Naive thymus-derived CD8-positive, alpha-beta T cell (primary cell): ENCODE measurements at places on chromosomes 2 and 18. TPM values are rescaled to one million over a fixed set of nuclear protein-coding genes. Genes with fewer than 3 reads are reported as not detected.

- H3K4me3 ChIP-seq: no peak overlapping the region
- H3K27ac ChIP-seq: no peak overlapping the region
- no peaks in the 10 kb centered on the region for H3K36me3 ChIP-seq
- no peak for DNase-seq
Measured at GRCh38 chr18:42412281-42412680, 457.2 kb downstream of the PIK3C3 start.

MEIS1 gene
- not detected for polyA plus RNA-seq

NCKAP5 gene
- not detected for polyA plus RNA-seq

NYAP2 gene
- not detected for polyA plus RNA-seq

MARS2 gene
- 12.7 TPM for polyA plus RNA-seq

GRCh38 chr2:143801561-143801960 is 672.3 kb downstream of the ARHGAP15 start:
- peaks cover 4% of the 10 kb centered on the region for H3K36me3 ChIP-seq
- DNase-seq: no peak
- H3K4me3 ChIP-seq: no peak overlapping the region
- H3K27ac ChIP-seq: no peak overlapping the region
- peaks cover 3% of the 10 kb centered on the region for H3K27me3 ChIP-seq
- H3K4me1 ChIP-seq: no peaks in the 10 kb centered on the region

- no peak overlapping the region for H3K27ac ChIP-seq
- no peaks in the 10 kb centered on the region for H3K4me1 ChIP-seq
- H3K27me3 ChIP-seq: peaks cover 16% of the 10 kb centered on the region
- no peaks in the 10 kb centered on the region for H3K36me3 ChIP-seq
- no peak overlapping the region for H3K4me3 ChIP-seq
Measured at GRCh38 chr2:1910021-1910420, 165.7 kb upstream of the PXDN start.

NPHP1 gene
- 1.6 TPM for polyA plus RNA-seq

DNA sequence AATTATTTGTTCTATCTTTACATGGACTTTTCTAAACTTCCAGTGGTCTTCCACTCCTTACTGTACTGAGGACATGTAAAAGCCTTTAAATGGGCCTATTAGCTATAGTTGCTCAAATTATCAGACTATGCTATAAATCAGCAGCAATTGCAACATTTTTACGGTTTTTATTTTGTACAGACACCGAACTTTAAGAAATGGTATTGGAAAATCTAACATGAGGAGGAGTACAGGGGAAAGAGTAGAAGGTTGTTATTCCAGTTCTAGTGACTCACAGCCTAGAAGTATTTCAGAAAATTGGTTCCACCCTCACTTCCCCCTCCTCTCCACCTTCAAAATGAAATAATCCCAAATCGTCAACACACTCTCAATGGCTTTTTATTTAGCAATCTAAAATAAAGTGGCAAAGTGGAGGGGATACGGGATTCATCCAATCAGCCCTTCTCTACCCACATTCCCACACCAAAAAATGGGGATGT is 1.1 kb downstream of the NCKAP1 start:
- H3K27ac ChIP-seq: no peak overlapping the region
- H3K4me3 ChIP-seq: peak overlapping the region; percentile 68
- no peak for DNase-seq
- peaks cover 36% of the 10 kb centered on the region for H3K4me1 ChIP-seq
- H3K36me3 ChIP-seq: peaks cover 2% of the 10 kb centered on the region

GRCh38 chr2:121570036-121570666 is 39.5 kb downstream of the RNU4ATAC start:
- no peak overlapping the region for H3K27ac ChIP-seq
- H3K4me3 ChIP-seq: no peak overlapping the region
- no peaks in the 10 kb centered on the region for H3K36me3 ChIP-seq

- DNase-seq: no peak
- no peaks in the 10 kb centered on the region for H3K27me3 ChIP-seq
- peaks cover 70% of the 10 kb centered on the region for H3K4me1 ChIP-seq
- H3K36me3 ChIP-seq: peaks cover 5% of the 10 kb centered on the region
- no peak overlapping the region for H3K27ac ChIP-seq
Measured at GRCh38 chr18:58662118-58662517, 9.1 kb upstream of the MALT1 start.

GRCh38 chr18:27735117-27735516 is 441.8 kb downstream of the CDH2 start:
- H3K4me3 ChIP-seq: no peak overlapping the region
- H3K36me3 ChIP-seq: no peaks in the 10 kb centered on the region
- H3K4me1 ChIP-seq: no peaks in the 10 kb centered on the region
- H3K27ac ChIP-seq: no peak overlapping the region
- DNase-seq: no peak

DYNAP gene
- not detected for polyA plus RNA-seq

DNA sequence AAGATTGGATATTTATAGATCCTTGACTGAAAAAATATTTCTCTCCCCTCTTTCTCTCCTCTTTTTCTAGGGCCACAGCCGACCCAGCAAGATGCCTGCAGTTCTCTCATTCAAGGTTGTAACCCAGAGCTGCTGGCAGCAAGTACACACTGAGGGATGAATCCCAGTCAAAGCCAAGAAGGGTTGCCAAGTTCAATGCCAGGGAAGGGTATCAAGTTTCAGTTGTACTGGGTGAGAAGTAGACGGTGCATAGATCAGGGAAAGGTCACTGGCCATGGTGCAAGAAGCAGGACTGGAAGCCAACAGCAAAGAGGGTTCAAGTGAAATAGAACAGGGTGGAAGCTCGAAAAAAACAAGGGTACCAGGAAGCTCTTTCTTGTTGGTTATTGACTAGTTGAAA is 170.2 kb downstream of the NRP2 start:
- peaks cover 8% of the 10 kb centered on the region for H3K27me3 ChIP-seq
- H3K36me3 ChIP-seq: no peaks in the 10 kb centered on the region
- DNase-seq: no peak
- H3K27ac ChIP-seq: peak overlapping the region; percentile 2
- H3K4me3 ChIP-seq: no peak overlapping the region
- H3K4me1 ChIP-seq: no peaks in the 10 kb centered on the region

TMEM178A gene
- polyA plus RNA-seq: not detected

DNA sequence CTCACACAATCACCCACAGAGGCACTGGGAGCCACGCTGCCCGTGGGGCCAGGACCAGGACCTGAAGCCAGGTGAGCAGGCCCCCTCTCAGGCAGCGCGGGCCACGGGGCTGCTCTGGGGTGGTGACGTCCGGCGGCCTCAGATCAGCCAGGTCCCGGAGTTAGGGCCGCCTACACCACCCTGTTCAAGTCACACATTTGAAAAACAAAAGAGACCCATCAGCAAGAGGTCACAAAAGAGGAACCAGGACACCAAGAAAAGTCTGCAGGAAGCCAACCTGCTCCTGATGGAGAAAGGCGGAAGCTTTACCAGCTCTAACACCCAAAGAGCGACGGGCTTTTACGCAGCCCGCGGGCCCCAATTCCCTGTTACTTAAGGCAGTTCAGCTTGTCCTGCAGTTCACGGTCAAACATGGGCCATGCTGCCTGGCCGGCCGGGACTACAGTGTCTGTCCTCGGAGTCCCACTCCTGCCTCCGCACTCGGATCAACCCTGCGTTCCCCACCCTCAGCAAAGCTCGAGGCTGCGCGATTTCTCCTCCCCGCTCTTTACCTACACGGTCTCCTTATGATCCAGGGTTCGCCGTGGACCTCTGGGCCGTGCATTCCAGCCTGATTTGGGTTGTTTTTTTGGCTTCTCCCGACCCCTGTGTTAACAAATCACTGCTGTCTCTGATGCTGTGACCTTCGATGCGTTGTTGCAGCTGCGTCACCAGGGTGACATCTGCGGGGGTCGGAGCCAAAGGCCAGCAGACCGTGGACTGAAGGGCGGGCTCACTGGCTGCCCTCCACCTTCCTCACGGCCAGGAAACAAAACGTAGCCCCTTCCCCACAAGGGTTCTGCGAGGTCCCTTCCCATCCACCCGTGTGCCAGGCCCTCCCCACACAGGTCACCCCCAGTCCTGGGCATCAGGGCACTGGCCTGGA is 31.0 kb downstream of the SNORC start:
- H3K27me3 ChIP-seq: peaks cover 3% of the 10 kb centered on the region
- H3K27ac ChIP-seq: no peak overlapping the region
- no peaks in the 10 kb centered on the region for H3K4me1 ChIP-seq
- no peak for DNase-seq
- no peaks in the 10 kb centered on the region for H3K36me3 ChIP-seq

- H3K27me3 ChIP-seq: no peaks in the 10 kb centered on the region
- H3K4me3 ChIP-seq: no peak overlapping the region
- H3K36me3 ChIP-seq: no peaks in the 10 kb centered on the region
Measured at GRCh38 chr18:76346490-76347130, 148.4 kb downstream of the ZNF516 start.

DNA sequence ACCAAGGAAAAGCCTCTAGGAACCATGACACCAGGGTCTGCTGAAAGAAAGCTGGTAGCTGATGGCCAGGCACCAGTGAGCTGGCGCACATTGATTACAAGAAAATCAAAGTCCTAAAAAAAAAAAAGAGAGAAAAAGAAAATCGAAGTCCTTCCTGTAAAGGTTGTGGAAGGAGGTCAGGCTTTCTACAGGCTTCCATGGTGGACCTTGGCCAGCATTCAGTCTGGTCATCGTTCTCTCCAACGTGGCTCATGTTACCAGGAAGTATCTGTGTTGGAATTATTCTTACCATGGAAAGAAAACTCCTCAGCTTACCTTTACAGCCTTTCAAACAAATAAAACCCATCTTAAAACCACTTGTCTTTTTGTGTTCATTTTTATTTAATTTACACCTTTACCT is 65.6 kb downstream of the CYB5A start:
- H3K27ac ChIP-seq: no peak overlapping the region
- H3K36me3 ChIP-seq: no peaks in the 10 kb centered on the region
- H3K27me3 ChIP-seq: peaks cover 10% of the 10 kb centered on the region
- no peaks in the 10 kb centered on the region for H3K4me1 ChIP-seq
- no peak for DNase-seq

DNA sequence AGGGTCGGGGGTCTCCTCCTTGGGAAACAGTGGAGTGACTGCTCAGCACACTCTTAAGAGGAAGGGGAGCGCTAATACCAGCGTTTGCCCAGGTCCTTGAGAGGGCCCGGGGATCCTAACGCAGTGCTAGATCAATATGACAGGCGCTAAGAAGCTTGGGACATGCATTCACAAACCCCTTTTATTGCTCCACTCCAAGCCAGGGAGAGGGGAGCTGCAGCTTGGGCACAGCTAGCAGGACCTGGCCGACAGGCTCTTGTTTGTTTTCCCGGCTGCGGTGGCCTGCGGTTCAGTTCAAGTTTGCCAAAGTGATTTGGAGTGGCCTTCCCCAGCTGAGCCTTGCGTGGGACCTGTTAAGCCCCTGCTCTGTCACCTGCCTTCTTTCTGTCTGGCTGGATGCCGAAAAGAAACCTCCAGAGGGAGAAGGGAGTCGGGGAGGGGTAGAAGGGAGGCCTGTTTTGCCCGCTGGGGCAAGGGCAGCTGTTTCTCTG is 152.1 kb downstream of the GLI2 start:
- H3K4me1 ChIP-seq: no peaks in the 10 kb centered on the region
- H3K36me3 ChIP-seq: no peaks in the 10 kb centered on the region
- H3K27me3 ChIP-seq: no peaks in the 10 kb centered on the region

DNA sequence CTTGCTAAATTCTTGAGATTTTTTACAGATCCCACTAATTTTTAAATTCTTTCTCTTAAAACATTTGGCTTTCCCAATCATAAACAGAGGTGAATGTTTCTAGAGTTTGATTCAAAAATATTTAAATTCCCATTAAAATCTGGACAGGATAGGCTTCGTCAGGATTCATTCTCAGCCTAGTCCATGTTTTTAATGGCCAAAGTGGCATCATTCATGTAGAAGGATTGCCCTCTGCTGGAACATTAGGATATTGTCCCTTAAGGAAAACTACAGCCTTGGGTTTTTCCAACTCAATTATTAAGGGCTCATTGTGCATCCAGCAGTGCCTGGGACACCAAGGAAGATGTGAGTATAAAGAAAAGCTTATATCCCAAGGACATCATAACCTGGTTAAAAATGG is 71.7 kb downstream of the TPGS2 start:
- H3K4me1 ChIP-seq: no peaks in the 10 kb centered on the region
- no peaks in the 10 kb centered on the region for H3K36me3 ChIP-seq
- no peak overlapping the region for H3K4me3 ChIP-seq
- no peak for DNase-seq

MALT1 gene
- 27.3 TPM for polyA plus RNA-seq

DNA sequence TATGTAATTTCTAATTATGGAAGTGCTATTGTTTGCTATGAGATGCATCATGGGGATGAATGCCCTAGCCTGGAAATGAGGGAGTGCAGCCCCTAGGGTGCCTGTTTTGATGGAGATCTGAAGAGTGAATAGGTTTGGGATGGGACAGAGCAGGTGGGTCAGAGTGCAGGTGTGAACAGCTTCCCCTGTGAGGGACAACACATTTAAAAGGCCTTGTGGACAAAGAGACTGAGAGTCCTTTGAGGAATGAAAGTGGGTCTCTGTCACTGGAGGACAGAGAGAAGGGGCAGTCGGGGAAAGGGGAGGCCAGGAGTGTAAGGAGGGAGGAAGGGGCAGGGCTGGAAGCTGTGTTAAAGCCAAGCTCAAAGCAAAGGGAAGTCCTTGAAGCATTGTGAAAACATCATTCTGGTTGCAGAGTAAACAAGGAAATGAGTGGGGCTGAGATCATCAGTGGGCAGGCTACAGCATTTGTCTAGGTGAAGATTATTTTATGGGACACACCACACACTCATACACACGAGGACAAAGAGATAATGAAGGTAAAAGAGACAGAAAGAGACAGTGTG is 877.6 kb downstream of the SLC4A3 start:
- peaks cover 2% of the 10 kb centered on the region for H3K27me3 ChIP-seq
- H3K4me3 ChIP-seq: no peak overlapping the region
- no peak for DNase-seq
- H3K4me1 ChIP-seq: no peaks in the 10 kb centered on the region

GRCh38 chr2:165969227-165969626 is 15.7 kb upstream of the TTC21B start:
- no peak for DNase-seq
- H3K4me1 ChIP-seq: no peaks in the 10 kb centered on the region
- H3K27ac ChIP-seq: no peak overlapping the region
- no peak overlapping the region for H3K4me3 ChIP-seq

LRP2 gene
- polyA plus RNA-seq: not detected

- peaks cover 19% of the 10 kb centered on the region for H3K4me1 ChIP-seq
- no peak for DNase-seq
- no peaks in the 10 kb centered on the region for H3K27me3 ChIP-seq
- peak overlapping the region; percentile 77 for H3K27ac ChIP-seq
Measured at GRCh38 chr18:54946149-54946581, 13.1 kb downstream of the CCDC68 start.

DNA sequence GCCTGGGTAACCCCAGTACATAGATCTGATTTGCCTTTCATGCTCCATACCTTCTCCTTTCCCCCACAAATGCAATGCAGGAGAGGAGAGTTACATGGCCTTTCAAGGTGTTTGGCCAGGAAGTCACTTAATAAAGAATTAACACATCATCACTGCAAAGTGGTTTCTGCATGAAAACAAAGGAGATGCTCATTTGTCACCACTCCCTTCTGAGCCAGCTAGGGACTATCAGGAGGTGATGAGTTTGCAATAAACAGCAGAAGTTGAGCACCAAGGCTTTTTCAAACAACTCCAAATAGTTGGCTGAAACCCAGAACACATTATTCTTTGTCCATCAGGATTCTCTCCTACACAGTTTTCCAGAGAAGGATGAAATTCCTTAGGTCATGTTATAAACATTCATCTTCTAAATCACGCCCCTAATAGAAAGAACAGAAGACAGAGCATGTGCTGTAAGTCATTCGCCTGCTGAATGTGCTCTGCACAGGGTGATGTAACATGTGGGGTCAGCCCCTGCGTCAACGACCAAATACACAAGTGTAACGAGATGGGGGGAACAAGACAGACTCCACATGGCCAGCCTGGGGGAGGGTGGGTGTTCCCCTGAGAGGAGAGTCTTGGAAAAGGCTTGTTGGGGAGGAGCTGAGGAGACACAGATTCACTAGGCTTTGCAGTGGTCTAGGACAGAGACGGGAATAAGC is 87.3 kb upstream of the RMDN2 start:
- H3K27me3 ChIP-seq: peaks cover 2% of the 10 kb centered on the region
- no peaks in the 10 kb centered on the region for H3K36me3 ChIP-seq

ANKRD62 gene
- polyA plus RNA-seq: not detected

GRCh38 chr2:239522002-239522739 is 121.4 kb upstream of the HDAC4 start:
- no peak overlapping the region for H3K4me3 ChIP-seq
- H3K27me3 ChIP-seq: no peaks in the 10 kb centered on the region
